Frontal cortex (tissue), 4 donors: ENCODE measurements at places on chromosomes 2 and 18. TPM values are rescaled to one million over a fixed set of nuclear protein-coding genes. Genes with fewer than 3 reads are reported as not detected.

AQP12A gene
- total RNA-seq = not detected

TWIST2 gene
- total RNA-seq = not detected

LYG2 gene
- total RNA-seq = not detected

FAM110C gene
- 8.6 TPM for total RNA-seq

IRS1 gene
- 11.8 TPM for total RNA-seq
